Activated CD8-positive, alpha-beta T cell treated with anti-CD3 and anti-CD28 coated beads, Interleukin-2, amount 10 ng/mL, durations not matched to agents 7 days and 5 days (primary cell): ENCODE measurements at places on chromosomes 5 and 9. TPM values are rescaled to one million over a fixed set of nuclear protein-coding genes. Genes with fewer than 3 reads are reported as not detected.
A peak's percentile ranks its signal among the peaks of the same experiment; 100 is the strongest.

GRCh38 chr9:114051281-114051680 is 26.8 kb downstream of the AMBP start:
- H3K27ac ChIP-seq: no peak overlapping the region
- H3K27me3 ChIP-seq: peaks cover 2% of the 10 kb centered on the region
- no peaks in the 10 kb centered on the region for H3K4me1 ChIP-seq
- H3K4me3 ChIP-seq: no peak overlapping the region
- no peaks in the 10 kb centered on the region for H3K36me3 ChIP-seq
- no peak for DNase-seq

DNA sequence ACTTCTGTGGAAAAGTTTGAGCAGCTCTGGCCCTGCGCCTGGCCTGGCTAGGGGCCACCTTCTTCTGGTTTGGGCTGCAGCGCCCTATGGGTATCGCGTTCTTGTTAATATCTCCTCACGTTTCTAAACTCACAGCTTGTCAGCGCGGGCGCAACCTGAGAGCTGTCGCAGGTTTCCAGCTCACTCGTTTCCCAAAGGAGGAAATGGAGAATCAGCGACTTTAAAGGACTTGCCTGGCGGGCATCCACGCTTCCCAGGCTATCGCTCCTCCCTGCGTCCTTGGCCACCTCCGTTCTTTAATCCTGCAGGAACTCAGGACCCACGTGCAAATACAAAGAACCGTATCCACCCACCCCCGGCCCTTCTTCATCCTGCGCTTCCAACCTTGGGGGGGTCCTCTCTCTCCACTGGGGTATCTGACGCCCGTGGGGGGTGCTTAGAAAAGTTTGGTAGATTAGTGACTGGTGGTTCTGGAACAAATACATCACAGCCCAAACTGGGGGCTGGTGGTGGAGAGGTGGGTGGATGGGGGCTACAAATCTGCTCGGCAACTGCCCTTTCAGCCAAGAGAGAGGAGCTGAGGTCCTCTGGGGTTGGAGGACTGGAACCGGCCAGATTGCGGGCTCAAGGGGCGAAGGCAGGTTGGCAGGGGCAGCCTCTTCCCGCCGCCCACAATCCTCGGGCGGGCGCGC is 578 bp upstream of the PSAT1 start:
- peak overlapping the region; percentile 95 for H3K27ac ChIP-seq
- H3K4me1 ChIP-seq: peaks cover 60% of the 10 kb centered on the region
- peak overlapping the region; percentile 85 for H3K4me3 ChIP-seq
- H3K27me3 ChIP-seq: no peaks in the 10 kb centered on the region
- peaks cover 26% of the 10 kb centered on the region for H3K36me3 ChIP-seq
- peak; percentile 31 for DNase-seq

- DNase-seq: no peak
- H3K27me3 ChIP-seq: no peaks in the 10 kb centered on the region
- no peaks in the 10 kb centered on the region for H3K36me3 ChIP-seq
- no peaks in the 10 kb centered on the region for H3K4me1 ChIP-seq
- H3K4me3 ChIP-seq: no peak overlapping the region
Measured at GRCh38 chr5:148085310-148085709, 21.5 kb downstream of the SPINK5 start.

GRCh38 chr9:86368871-86369521 is 14.8 kb upstream of the TUT7 start:
- no peak for DNase-seq
- H3K4me1 ChIP-seq: no peaks in the 10 kb centered on the region
- no peak overlapping the region for H3K4me3 ChIP-seq
- H3K27me3 ChIP-seq: peaks cover 14% of the 10 kb centered on the region
- H3K27ac ChIP-seq: no peak overlapping the region
- H3K36me3 ChIP-seq: peaks cover 4% of the 10 kb centered on the region

DNA sequence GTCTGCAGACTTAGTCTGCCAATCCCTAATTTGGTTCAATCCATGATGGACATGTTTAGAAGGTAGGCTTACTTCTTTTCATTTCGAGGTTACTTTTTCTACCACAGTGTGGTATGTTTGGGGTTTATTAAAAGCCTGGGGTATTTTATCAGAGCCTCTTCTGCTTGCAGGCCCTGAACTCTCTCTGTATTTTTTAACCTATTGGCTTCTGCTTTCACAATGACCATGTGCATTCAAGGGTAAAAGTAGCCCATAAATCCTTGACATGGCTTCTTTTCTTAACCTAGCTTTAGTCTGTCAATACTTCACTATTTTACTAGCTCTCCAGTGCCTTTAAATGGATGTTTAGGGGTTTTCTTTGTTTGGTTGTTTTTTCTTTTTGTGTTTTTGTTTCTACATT is 286.6 kb downstream of the FER start:
- H3K4me1 ChIP-seq: no peaks in the 10 kb centered on the region
- no peak overlapping the region for H3K4me3 ChIP-seq
- no peak for DNase-seq
- no peaks in the 10 kb centered on the region for H3K27me3 ChIP-seq
- H3K27ac ChIP-seq: no peak overlapping the region

- peaks cover 14% of the 10 kb centered on the region for H3K4me1 ChIP-seq
- no peak overlapping the region for H3K27ac ChIP-seq
- H3K27me3 ChIP-seq: no peaks in the 10 kb centered on the region
- H3K36me3 ChIP-seq: peaks cover 89% of the 10 kb centered on the region
- DNase-seq: no peak
Measured at GRCh38 chr5:150016537-150016936, 16.0 kb downstream of the HMGXB3 start.

- H3K27ac ChIP-seq: no peak overlapping the region
- no peak for DNase-seq
- H3K27me3 ChIP-seq: peaks cover 2% of the 10 kb centered on the region
- H3K36me3 ChIP-seq: no peaks in the 10 kb centered on the region
- no peak overlapping the region for H3K4me3 ChIP-seq
Measured at GRCh38 chr9:18935541-18935940, 97.5 kb downstream of the SAXO1 start.

GRCh38 chr9:35829764-35830096 is 702 bp downstream of the TMEM8B start:
- H3K27me3 ChIP-seq: peaks cover 6% of the 10 kb centered on the region
- H3K27ac ChIP-seq: peak overlapping the region; percentile 78

GRCh38 chr9:101626295-101626694 is 31.5 kb upstream of the PPP3R2 start:
- no peak overlapping the region for H3K27ac ChIP-seq
- no peak overlapping the region for H3K4me3 ChIP-seq
- H3K4me1 ChIP-seq: peaks cover 7% of the 10 kb centered on the region
- DNase-seq: peak; percentile 21
- H3K27me3 ChIP-seq: no peaks in the 10 kb centered on the region

DNA sequence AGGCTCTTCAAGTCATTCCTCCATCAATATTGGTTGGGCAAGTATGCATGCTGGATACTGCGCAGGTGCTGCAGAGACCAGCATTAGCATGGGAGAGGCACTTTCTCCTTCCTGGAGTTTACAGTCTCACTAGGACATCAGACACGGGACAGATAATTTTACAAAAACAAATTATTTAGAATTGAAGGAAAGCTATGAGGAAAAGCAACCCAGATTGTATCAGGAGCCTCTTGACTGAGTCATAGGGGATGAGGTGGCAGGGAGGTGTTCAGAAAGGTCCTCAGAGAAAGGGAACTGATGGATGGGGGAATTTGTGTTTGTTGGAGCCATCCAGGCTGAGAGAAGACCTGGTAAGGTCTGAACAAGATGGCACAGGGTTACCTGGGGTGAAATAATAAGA is 24.5 kb upstream of the RAB14 start:
- no peak overlapping the region for H3K4me3 ChIP-seq
- H3K27me3 ChIP-seq: no peaks in the 10 kb centered on the region
- H3K27ac ChIP-seq: no peak overlapping the region
- DNase-seq: no peak

DNA sequence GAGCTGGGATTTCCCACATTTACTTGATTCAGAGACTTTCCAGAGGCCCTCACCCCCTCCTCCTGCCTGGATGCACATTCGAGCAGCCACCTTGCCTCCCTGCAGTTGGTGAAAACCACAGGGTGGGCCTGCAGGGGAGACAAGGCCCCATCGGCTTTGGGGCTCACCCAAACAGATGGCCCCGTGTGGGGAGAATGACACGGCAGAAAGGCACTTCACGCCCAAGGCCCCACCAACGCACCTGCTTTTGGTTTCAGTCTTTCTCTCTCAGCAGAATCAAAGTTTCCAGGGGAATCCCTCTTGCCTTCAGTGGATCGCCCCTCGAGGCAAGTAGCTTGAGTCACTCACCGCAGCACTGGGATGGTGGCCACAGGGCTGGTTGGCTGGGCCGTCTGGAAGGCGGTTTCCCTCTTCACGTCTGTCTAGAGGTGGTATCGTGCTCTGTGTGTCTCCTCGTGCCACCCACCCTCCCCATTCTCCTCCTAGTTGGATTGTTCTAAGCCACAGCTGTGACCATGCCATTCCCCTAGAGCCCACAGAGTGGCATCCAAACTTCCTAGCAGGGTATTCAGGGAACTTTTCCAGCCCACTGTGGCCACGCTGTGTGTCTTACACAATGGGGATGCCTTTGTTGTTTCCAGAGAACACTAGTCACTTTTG is 31.8 kb downstream of the SEC61B start:
- peak overlapping the region; percentile 68 for H3K4me3 ChIP-seq
- H3K27ac ChIP-seq: peak overlapping the region; percentile 87
- no peaks in the 10 kb centered on the region for H3K36me3 ChIP-seq
- peak; percentile 83 for DNase-seq
- no peaks in the 10 kb centered on the region for H3K27me3 ChIP-seq
- peaks cover 31% of the 10 kb centered on the region for H3K4me1 ChIP-seq

- no peaks in the 10 kb centered on the region for H3K27me3 ChIP-seq
- DNase-seq: no peak
- H3K36me3 ChIP-seq: peaks cover 55% of the 10 kb centered on the region
- H3K4me1 ChIP-seq: no peaks in the 10 kb centered on the region
- no peak overlapping the region for H3K27ac ChIP-seq
Measured at GRCh38 chr5:123371575-123372179, 51.5 kb downstream of the CEP120 start.

GRCh38 chr5:135326296-135327254 is 72.5 kb downstream of the MACROH2A1 start:
- H3K4me1 ChIP-seq: peaks cover 51% of the 10 kb centered on the region
- peaks cover 4% of the 10 kb centered on the region for H3K36me3 ChIP-seq
- H3K27me3 ChIP-seq: no peaks in the 10 kb centered on the region
- H3K27ac ChIP-seq: peak overlapping the region; percentile 55

GRCh38 chr9:7791394-7791793 is 8.2 kb downstream of the DMAC1 start:
- DNase-seq: no peak
- no peaks in the 10 kb centered on the region for H3K27me3 ChIP-seq
- no peak overlapping the region for H3K4me3 ChIP-seq
- peaks cover 6% of the 10 kb centered on the region for H3K4me1 ChIP-seq

GRCh38 chr9:2198956-2199635 is 183.9 kb downstream of the SMARCA2 start:
- H3K36me3 ChIP-seq: peaks cover 69% of the 10 kb centered on the region
- DNase-seq: no peak
- H3K27ac ChIP-seq: no peak overlapping the region
- no peak overlapping the region for H3K4me3 ChIP-seq
- H3K27me3 ChIP-seq: no peaks in the 10 kb centered on the region

GRCh38 chr5:112784726-112785125 is 47.0 kb downstream of the APC start:
- no peak for DNase-seq
- H3K4me3 ChIP-seq: no peak overlapping the region
- no peak overlapping the region for H3K27ac ChIP-seq
- H3K27me3 ChIP-seq: no peaks in the 10 kb centered on the region
- H3K36me3 ChIP-seq: peaks cover 8% of the 10 kb centered on the region

DNA sequence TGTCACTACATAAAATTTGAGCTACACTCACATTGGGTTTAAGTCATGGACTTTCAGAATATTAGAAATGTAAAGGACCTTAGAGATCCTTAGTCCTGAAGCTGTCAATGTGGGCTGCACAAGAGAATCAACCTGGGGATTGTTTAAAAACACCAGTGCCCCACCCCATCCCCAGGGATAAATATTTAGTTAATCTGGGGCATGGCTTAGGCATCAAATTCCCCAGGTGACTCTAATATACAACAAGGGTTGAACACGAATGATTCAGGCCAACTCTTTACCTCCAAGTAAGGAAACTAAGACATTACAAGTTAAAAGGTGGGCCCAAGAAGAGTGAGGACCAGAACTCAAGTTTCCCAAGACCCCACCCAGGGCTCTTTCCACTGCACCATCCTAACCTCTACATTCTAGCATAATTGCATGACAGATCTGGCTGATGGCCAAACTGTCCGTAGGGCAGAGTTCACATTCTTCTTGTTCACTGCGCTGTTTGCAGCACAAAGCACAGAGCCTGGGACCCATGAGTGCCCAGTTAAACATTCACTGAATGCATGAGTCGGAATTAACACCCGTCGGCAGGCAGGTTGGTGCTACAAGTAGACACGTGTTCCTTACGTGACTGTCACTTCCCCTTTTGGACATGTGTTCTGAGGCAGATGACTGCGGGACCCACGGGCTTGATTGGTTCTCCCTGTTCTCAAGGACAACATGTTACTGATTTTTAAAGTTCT is 25.2 kb downstream of the CYFIP2 start:
- no peak for DNase-seq
- peak overlapping the region; percentile 60 for H3K27ac ChIP-seq
- peaks cover 70% of the 10 kb centered on the region for H3K4me1 ChIP-seq
- no peak overlapping the region for H3K4me3 ChIP-seq

- no peaks in the 10 kb centered on the region for H3K36me3 ChIP-seq
- no peaks in the 10 kb centered on the region for H3K27me3 ChIP-seq
- DNase-seq: no peak
- H3K4me3 ChIP-seq: no peak overlapping the region
Measured at GRCh38 chr5:167916261-167916691, 375.2 kb upstream of the WWC1 start.

GRCh38 chr9:89926691-89927220 is 321.9 kb downstream of the GADD45G start:
- H3K27ac ChIP-seq: no peak overlapping the region
- H3K4me1 ChIP-seq: peaks cover 25% of the 10 kb centered on the region
- no peaks in the 10 kb centered on the region for H3K36me3 ChIP-seq
- H3K27me3 ChIP-seq: peaks cover 15% of the 10 kb centered on the region

GRCh38 chr5:66291771-66292170 is 147.7 kb downstream of the SREK1 start:
- peaks cover 2% of the 10 kb centered on the region for H3K27me3 ChIP-seq
- no peaks in the 10 kb centered on the region for H3K4me1 ChIP-seq
- no peak for DNase-seq

GRCh38 chr5:109467058-109467457 is 57.3 kb upstream of the PJA2 start:
- no peak overlapping the region for H3K4me3 ChIP-seq
- DNase-seq: no peak

- no peaks in the 10 kb centered on the region for H3K36me3 ChIP-seq
- peaks cover 4% of the 10 kb centered on the region for H3K27me3 ChIP-seq
- no peak overlapping the region for H3K4me3 ChIP-seq
- DNase-seq: no peak
Measured at GRCh38 chr5:1765880-1766235, 33.8 kb downstream of the MRPL36 start.

GRCh38 chr5:110297152-110297670 is 429.3 kb downstream of the TMEM232 start:
- H3K27me3 ChIP-seq: no peaks in the 10 kb centered on the region
- DNase-seq: no peak
- no peaks in the 10 kb centered on the region for H3K4me1 ChIP-seq

The IL7R gene
- 48.4 TPM for total RNA-seq

The SEMA4D gene
- 314 TPM for total RNA-seq

The TMEM215 gene
- not detected for total RNA-seq

The IFNB1 gene
- not detected for total RNA-seq

The ATOX1 gene
- 46.6 TPM for total RNA-seq

The CTXN3 gene
- not detected for total RNA-seq

The CD72 gene
- total RNA-seq: 11.6 TPM

The ADGRD2 gene
- not detected for total RNA-seq

The CATSPER3 gene
- total RNA-seq: 0.68 TPM

The IFNA5 gene
- total RNA-seq: not detected

The C9orf153 gene
- 0.42 TPM for total RNA-seq

The ITK gene
- 263 TPM for total RNA-seq

The CCDC192 gene
- not detected for total RNA-seq
